ENCODE measurements at places on chromosomes 7 and 10.

- peak; percentile 34 for DNase-seq
Measured at GRCh38 chr7:77687747-77688144, 8.5 kb upstream of the RSBN1L start.

DNA sequence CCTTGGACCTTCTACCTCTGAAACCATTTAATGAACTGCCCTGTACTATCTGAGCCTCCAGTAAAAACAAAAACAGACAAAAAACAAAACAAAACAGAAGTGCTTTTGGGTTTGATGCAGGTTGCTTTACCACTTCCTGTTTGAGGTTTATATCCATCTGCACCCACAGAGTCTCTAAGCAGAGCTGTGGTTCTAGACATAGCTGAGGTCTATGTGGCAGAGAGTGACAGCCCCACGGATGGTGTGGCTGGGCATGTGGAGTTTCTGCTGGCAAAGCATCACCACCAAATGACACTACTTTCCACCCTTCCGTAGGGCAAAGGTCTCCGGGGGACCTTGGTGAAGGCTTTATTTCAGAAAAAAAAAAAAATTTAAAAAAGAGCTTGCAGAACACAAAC lies 754.2 kb downstream of the GRID1 start:
- no peak for DNase-seq

DNA sequence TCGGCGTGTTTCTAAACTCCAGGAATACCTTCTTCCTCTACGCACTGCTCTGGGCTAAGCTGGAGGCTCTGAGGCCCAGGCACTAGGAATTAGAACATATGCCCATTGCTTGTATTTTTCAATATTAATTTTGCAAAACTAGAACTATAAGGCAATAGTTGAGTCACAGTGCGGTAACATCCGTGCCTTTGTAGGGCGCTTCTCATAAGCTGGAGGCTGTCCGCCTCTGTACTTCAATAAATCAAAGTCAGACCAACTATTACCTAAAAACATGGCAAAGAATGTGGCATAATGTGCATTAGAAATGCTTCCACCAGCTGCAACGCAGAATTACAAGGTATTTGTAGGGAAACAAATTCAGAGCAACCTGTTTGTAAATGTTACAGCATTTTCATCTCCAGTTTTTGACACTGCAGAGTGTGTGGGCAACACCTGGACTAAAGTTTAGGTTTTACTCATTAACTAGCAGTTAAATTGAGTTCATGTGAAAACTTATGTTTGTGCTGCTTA lies 440 bp upstream of the MINDY3 start:
- no peak for DNase-seq

DNA sequence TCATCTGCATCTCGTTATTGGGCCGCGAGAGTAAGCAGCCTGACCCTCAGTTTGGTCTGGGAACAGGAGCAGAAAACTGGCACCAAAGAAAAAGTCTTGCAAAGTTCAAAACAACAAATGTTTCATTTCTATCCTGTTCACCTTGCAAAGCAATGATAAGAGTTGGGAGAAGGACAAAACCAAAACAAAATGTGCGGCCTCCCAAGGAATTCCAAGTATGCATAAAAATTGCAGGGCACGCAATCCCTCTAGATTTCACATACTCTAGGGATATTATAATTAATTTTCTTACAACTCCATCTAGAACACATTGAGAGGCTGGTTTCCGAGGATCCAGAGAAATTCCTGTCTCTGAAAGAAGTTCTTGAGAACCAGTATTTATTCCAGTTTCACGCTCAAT lies 20.1 kb downstream of the CHUK start:
- no peak for DNase-seq

GRCh38 chr10:1169186-1169885 lies 113.2 kb downstream of the WDR37 start:
- no peak for DNase-seq

DNA sequence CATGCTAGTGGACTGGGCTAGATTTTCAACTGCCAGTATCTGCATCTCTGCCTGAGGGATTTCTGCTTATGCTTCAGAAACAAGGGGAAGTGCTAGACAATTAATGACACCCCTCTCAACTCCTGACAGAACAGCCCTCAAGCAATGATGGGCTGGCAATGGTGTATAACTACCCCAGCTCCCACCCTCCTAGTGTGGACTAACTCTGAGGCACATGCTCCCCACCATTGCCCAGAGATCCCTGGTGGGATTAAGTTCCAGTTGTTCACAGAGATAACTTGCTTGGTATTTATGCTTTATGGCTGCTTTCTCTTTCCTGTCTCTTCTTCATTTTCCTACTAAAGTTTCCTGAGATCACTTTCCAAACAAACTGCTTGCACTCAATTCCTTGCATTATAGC lies 113.5 kb downstream of the RPS24 start:
- no peak for DNase-seq

GRCh38 chr7:28701731-28702130 lies 256.4 kb downstream of the TRIL start:
- no peak for DNase-seq

DNA sequence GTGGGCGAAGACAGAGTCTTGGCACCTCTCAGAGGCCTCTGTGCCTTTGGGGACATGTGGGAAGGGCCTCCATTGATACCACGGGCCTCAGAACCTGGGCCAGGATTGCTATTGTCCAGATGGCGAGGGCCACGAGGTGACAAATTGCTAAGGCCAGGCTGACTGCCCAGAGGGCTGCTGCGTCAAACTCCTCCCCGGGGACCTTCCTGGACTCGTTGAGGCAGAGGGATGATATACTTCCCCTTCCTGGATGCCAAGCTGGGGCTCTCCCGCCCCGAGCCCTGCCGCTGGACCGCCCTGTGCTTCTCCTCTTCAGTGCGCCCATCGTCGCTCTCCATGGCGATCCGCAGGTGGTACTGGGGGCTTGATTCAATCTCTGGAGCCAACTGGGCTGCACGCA lies 58.9 kb downstream of the LRRC72 start:
- DNase-seq, result no peak

DNA sequence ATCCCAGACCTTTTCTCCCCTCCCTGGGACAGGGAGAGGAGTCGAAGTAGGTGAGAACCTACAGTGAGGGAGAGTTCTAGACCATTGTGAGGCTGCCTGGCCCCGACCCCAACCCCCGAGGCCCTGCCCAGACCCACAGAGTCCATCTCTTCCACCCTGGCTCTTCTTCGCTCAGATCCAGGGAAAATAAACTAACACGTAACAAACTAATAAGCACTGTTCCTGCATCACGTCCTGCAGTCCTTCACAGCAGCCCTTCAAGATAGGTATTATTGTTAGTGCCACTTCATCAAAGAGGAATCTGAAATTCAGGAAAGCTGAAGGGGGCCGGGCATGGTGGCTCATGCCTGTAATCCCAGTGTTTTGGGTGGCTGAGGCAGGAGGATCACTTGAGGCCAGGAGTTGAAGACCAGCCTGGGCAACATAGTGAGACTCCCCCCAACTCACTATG lies at the start of gene SPACDR:
Gene SPACDR (minus strand): TSS at position 51 of the 451 bp plus-strand sequence. CDS start 235 bp downstream, outside the sequence.
- DNase-seq, result no peak

DNA sequence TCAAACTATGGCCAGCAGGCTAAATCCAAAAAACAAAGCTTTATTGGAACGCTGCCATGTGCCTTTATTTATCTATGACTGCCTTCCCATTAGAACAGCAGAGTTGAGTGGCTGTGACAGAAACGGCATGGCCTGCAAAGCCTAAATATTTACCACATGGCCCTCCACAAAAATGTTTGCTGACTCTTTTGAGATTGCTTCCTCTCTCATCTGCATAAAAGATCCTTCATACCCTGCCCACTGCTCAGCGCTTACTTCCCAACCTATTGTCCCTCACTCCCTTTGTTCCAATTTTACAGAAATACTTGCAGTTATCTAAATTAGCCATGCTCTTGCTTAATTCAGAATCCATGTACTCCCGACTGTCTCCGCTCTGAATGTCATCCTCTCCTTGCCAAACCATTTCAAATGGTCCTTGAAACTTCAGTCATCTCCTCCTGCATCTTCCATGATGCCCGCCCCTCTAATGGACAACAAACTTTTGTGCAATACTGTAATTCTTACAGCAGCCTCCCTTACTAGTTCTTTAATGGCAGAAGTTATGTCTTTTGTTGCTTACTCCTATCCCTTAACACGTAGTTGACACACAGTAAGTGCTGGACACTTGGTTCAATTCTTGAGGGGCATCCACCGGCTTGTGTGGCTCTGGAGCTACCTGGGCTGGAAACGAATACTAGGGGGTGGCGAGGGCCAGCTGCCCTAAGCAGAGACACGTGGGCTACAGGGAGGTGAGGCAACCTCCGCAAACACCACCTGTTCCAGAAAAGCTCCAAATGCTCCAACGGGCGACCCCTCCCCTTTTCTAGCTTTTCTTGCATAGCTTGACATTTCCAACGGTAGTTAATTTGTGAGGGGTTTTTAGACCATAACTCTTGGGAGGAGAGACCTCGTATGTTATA lies 832 bp downstream of the XRCC2 start:
- DNase-seq, result peak; percentile 14

DNA sequence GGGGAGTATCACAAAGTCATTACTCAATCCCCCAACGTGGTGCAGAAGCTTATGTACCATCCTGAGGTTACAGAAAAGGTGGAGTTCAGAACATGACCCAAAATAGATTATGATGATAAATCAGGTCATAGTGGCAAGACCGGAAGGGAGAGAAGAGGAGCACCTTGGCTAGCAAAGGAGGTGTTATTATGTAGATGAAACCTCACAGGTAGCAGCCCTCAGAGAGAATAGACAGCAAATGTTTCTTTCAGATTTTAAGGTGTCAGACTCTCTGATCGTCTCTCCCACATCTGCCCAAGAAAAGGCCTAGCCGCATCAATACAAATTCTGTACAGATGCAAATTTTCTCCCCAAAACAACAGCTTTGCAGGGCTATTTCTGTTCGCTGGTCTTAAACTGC lies 88.3 kb upstream of the SEMA3D start:
- no peak for DNase-seq

- no peak for DNase-seq
Measured at GRCh38 chr10:104117839-104118323, 4.1 kb upstream of the SFR1 start.

GRCh38 chr10:113047151-113047550 lies 97.1 kb downstream of the TCF7L2 start:
- no peak for DNase-seq

GRCh38 chr10:98265403-98266378 lies 2.3 kb downstream of the LOXL4 start:
- DNase-seq, result no peak

GRCh38 chr10:659688-660141 lies 29.8 kb downstream of the DIP2C start:
- DNase-seq, result no peak

DNA sequence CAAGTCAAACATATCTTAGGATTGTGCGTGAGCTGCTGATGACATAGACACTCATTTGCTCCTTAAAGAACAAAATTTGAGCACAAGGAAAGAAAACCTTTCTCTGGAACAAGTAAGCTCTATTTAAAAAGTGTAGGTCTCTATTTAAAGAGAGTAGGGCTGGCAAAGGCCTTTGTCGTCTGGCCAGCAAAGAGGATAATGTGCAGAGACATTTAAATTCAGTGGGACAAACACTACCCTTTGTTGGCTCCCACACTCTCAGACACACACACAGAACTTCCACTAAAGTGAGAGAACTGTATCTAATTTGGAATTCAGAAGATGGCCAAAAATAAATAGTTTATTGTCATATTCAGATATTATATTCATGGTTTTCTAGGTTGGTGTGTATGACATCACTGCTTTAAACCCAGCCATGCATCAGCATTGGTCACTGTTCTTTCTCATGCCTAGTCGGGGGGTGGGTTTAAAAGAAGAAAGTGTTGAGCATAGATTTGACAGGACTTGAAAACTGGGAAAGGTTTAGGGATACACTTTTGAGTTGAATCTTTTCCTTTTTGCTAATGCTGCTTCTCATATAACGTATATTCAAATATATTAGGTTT lies 49.5 kb upstream of the HDAC9 start:
- no peak for DNase-seq

DNA sequence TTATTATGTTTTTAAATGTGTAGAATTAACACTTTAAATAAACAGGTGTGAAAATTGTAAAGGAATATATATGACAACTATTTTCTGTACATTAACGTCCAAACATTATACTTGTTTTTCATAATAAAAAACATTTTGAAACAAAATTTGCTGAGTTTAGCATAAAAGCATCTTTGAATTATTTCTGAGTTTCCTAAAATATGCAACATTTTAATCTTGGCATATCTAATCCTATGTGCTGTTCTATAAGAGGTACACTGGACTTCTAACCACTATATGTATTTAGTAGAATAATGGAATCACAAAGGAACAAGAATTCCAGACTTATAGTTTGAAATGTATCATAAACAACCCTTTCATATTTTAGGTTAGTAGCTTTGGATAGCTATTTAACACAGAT lies 16.6 kb downstream of the AKAP9 start:
- DNase-seq, result no peak
